ENCODE measurements at places on chromosomes 11 and 22.

GRCh38 chr22:33049119-33049729 lies 9.0 kb downstream of the SYN3 start:
- no peak for DNase-seq

DNA sequence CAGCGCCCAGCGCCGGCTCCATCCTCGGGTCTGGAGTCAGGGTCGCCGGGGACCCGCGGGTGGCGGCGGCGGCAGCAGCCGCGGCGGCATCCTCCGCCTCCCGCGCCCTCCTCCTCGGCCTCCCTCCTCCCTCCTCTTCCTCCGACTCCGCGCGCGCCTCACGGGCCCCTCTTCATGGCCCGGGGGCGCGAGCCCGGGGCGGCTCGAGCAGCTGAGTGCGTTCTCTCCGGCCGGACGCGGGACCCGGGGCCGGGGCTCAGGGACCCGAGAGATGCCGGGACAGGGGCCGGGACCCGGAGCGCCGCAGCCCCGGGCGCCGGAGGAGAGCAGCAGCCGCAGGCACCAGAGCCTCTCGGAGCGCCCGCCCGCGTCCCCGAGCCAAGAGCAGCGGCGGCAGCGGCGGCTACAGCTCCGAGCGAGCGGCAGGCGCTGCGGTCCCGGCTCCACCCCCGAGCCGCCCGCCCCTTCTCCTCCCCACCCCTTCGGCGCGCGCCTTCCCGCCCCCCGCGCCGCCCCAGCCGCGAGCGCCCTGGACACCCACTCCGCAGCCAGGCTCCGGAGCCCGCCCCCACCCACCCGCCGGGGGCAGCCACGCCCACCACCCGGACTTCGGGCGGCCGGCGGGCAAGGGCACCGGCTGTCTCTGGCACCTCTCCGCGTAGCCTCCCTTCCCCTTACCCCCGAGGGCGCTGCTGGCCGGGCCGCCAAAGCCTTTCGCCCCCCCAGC lies at the start of gene CHST1:
CHST1 (minus strand) TSS at position 417 of the 727 bp plus-strand sequence. CDS start 14,699 bp downstream, outside the sequence.
- DNase-seq = no peak

DNA sequence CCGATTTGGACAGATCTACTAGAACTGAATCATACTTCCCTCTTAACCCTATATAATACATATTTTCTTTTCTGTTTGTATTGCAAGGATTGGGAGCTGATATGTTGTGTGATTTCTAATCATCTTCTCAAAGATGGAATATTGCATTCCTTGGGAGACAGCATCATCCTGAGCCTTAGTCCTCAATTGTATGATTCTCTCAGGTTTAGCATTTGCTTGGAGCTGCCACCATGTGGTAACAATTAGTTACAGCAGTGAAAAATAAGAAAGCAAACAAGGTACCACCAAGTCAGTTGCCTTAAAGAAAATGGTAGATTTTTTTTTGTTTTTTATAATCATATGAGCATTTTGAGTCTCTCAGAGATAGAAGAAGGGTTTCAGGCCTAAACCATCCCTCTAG lies 11.9 kb downstream of the SNX19 start:
- DNase-seq = no peak

DNA sequence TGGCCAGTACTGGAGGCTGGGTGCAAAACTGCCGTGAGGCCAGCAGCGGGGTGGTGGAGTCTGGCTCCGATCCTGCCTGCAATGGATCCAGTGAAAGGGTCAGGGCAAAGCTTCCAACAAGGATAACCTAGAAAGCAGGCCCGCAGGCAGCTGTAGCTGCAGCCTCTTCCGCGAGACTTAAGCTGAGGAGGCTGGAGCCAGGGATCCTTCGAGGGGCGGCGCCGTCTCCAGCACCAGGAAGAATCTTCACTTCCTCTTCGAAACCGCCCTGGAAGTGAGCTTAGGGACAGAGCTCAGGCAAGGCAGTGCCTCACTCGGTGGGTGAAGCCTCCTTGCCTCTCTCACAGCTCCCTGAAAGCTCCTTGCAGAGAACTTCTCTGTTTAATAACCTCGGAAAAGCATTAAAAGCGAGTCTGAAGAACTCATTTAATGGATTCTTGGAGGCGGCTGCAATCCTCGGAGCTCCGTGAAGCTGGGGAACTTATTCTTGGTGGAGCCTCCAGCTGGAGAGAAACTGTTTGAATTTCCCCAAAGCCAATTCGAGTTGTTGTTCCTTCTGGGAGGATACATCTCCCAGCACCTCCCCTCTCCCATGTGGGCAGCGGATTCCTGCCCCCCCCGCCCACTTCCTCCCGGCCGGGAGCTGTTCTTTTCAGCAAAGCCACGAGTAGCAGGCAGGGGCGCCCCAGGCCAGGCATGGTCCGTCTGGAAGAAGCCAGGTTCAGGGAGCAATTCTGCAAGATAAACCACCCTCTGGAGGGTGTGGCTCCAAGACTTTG lies 169.9 kb downstream of the CTTN start:
- no peak for DNase-seq

DNA sequence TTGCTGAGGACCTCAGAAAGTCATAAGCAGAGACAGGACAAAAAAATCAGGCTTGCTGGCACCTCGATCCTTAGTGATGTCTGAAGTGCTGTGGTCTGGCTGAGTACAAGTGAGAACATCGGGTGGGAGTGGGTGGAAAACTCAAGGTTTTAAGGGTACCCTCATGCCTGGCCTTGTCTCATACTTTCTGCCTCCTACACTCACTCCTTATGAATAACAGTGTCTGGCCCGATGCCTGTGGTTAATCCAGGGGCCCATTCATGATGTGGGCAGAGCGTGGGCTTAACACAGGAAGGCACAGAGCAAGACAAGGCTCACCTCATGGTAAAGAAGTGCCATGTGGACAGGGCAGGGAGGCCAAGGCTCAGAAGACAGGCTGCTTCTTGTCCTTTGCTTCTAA lies 11.0 kb upstream of the UCP3 start:
- no peak for DNase-seq

- DNase-seq = no peak
These were observed 465.2 kb downstream of the MIAT start for GRCh38 chr22:27122574-27122973.

DNA sequence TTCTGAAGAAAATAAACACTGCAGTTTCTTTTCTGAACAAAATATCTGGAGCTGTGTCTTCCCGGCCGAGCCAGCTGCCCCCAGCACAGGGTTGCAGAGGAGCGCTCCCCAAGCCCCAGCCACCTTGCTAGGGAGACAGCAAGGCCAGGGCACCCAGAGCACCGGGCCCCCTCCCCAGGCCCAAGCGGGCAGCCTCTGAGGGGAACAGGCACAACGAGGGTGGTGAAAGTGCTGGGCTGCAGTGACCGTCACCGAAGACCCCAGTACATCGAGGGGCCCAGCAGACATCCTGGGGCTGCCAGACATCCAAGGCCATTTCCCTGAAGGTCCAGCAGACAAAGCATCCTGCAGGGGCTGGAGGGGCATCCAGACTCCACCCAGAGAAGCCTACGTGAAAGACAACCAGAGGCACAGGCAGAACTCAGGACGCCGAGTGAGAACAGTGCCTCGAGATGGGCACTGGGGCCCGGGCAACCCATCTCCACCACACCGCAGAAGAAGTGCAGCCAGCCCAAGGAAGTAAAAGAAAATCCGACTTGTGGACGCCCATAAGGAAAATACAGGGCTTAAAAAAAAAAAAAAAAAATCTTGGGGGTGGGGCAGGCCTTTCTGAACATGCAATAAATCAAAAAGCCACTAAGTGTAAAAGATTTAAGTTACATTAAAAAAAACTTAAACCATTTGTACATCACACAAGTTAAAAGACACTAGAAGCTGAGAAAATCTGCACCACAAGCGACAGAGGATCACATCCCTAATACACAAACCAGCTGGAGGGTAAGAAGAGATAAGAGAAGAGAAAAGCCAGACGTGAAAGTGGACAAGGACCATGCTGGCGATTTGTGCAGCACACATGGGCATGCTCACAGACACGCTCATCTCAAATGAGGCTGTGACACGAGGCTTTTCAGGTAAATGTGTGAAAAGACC lies 36.0 kb upstream of the COMT start:
- no peak for DNase-seq

DNA sequence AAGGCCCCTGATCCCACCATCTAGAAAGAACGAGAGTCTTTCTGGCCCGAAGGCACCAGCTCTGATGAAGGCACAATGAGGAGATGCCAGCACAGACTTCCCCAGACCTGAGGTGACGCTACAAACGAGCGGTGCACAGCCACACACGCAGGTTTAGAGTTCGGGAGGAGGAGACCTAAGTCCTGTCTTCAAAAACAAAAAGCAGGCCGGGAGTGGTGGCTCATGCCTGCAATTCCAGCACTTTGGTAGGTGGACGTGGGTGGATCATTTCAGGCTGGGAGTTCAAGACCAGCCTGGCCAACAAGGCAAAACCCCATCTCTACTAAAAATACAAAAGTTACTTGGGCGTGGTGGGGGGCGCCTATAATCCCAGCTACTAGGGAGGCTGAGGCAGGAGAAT lies 9.5 kb downstream of the LTO1 start:
- no peak for DNase-seq

DNA sequence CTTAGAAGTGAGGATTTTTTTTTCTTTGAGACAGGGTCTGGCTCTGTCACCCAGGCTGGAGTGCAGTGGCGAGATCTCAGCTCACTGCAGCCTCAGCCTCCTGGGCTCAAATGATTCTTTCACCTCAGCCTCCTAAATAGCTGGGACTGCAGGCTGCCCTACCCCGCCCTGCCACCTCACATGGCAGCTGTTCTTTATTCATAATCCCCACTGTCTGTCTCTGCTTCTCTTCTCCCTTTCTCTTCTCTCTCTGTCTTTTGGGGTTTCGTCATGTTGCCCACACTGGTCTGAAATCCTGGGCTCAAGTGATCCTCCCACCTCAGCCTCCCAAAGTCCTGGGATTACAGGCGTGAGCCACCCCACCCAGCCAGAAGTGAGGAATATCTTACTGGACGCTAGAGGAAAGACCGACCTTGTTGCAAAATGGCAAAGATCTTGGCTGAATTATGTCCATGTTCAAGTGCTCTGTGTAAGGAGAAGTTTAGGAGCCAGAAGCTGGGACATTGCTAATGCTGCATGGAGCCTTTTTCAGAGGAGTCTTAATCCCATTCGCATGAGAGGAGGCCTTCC lies 21.9 kb downstream of the KRTAP5-5 start:
- no peak for DNase-seq

GRCh38 chr11:121797496-121797895 lies 318.5 kb downstream of the BLID start:
- DNase-seq = no peak

DNA sequence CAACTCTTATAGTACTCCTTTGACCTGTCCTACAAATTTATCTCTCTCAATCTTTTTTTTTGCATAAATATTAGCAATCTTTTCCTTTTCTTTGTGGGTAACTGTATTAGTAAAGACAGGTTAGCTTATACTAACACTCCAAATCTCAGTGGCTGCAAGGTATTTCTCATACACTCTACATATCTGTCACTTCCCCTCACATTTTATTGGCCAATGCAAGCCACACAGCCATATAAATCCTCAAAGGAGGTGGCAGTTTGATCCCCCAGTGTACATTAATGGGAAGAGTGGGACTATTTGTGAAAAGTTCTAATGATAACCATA lies 42.6 kb upstream of the EED start:
- DNase-seq = no peak

DNA sequence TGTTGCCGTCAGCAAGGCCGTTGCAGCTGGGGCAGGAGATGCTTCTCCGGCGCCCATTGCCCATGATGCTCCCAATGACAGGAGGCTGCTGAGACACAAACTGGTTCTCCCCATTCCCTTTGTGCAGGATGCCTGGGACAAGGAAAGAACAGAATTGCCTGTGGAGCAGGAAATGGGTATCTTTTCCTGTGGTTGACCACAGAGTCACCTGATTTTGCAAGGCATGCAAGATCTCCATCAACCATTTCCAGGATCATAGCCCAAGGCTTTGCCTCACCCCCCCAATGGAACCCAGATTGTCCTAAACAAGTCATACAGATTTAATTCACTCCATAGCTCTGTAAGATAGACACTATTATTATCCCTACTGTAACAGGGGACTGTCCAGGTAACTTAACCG lies 148.1 kb upstream of the NARS2 start:
- no peak for DNase-seq

DNA sequence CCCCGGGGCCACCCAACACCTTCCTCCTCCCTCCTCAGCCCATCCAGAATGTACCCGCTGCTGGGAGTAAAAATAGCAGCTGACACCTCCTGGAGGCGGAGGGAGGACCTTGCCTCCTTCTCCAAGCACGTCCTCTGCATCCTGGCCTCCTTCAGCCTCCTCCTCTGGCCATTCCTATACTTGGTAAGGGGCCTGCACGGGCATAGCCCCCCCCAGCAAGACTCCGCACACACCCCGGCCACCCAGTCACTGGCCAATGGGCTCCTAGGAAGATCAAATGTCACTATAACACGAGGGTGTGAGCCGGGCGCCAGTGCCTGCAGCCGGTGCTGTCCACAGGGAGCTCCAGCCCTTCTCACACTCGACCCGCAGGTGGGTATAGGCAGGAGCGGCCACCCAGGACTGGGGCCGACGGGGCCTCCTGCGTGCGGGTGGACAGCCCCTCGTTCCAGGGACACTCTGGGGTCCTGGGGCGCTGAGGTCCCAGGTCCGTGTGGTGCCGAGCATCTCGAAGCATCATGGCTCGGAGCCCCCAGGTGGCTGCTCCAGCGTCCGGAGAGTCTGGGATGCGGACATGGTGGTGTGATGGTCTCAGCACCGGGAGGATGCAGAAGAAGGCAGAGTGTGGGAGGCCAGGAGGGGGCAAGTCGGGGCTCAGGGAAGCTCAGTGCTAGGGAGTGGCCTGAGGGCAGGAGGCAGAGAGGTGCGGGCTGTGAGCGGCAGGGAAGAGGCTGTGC lies at the start of gene TNNT3:
TNNT3 (plus strand) TSS at position 313 of the 737 bp plus-strand sequence. CDS start 3,172 bp downstream, outside the sequence.
- no peak for DNase-seq

- no peak for DNase-seq
These were observed 497 bp upstream of the SYT12 start for GRCh38 chr11:67022341-67022933.

DNA sequence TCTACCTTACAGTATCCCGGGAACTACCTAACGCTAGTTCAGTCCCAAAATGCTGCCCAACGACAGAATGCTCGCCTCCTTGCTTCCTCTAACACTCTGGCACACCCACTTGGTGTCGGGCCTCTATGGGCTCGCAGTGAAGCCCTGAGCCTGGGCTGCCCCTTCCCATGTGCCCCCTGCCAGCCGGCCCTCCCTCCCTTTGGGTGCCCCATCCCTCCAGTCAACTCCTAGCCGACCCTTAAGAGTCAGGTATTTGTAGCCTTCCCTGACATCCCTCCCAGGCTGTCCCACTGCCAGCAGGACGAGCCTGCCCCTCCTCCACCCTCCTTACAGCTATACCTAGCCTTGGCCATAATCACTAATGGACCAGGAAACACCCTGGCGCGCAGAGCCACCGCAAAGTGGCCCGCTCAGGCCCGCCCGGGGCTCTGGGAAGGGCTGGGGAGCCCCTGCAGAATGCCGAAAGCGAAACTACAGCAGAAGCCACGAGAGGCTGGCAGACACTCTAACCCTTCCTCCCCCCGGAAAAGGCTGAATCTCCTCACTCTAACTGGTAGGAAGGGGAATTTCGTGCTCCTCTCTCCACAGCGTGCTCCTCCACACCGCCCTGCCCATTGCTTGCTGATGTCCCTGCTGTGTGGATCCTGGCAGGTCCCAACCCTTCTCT lies 8.2 kb downstream of the CBX7 start:
- no peak for DNase-seq
